BE2C (cell line): ENCODE measurements at places on chromosomes 5 and 9.
A peak's percentile ranks its signal among the peaks of the same experiment; 100 is the strongest.

- DNase-seq: no peak
Measured at GRCh38 chr5:52708463-52708862, 79.3 kb upstream of the ITGA1 start.

DNA sequence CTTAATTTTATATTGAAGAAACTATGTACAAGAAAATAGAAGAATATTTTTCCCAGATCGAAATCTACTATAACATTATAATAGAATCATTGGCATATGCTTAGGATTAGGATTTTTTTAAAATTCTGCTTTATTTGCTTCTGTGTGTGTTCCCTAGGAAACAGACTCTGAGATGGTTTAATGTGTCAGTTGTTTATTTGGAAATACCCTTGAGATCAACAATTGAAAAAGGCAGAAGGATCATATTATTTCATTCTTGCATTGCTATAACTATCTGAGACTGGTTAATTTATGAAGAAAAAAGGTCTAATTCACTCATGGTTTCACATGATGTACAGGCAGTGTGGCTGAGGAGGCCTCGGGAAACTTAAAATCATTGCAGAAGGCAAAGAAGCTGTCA lies 622.6 kb downstream of the PRR16 start:
- DNase-seq: no peak

- DNase-seq: no peak
Measured at GRCh38 chr9:110555551-110556331, 23.8 kb downstream of the SVEP1 start.

DNA sequence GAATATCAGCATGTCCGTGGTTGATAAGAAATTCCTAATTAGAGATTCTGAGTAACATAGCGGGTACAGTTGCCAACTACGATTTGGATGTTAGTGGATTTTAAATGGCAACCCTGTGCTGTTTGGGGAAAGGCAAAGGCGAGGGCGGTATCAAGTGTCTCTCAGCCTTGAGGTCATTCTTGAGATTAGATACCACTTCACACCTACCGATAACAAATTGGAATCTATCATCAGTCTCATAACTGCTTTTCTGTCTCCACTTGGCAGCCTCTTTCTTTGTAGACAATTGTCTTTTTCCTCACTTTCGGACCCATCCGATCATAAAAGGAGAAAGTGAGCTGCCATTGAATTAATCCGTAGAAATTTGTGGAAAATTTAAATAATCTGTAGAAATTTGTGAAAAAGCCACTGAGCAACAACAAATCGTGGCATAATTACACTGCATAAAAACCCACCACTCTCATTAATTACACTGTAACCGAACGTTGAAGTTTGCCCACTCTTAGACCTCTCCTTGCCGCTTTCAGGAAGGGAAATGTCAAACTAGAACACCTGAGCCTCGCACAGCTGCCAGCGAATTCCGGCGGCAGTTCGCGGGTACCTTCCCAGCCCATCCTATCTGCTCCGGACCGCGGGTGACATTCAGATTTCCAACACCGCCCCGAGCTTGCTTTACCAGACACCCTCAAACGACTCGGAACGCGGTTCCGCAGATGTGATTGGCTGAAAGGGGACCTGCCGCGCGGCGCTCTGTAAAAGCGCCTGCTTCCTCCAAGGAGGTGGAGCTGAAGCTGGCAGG lies 849 bp upstream of the RGMB start:
- DNase-seq: peak; percentile 90

- no peak for DNase-seq
Measured at GRCh38 chr9:135756576-135756975, 54.6 kb downstream of the KCNT1 start.

DNA sequence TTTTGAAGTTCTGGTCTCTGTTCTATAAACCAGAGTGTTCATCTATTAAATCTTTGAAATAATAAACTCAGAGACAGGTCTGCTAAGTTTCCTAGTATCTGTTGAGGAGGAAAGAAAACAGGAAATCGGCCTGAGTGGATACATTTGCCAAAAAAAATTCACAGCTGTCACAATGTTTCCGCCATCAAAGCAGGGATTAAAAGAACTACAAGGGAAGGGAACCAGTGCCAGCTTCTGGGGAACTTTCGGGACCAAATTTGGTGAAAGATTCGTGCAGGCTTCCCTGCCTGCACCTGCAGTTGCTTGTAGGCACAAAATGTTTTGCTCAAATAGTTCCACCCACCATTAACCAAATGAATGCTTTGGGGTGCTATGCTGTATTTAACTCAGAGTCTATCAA lies 267.5 kb downstream of the MSX2 start:
- no peak for DNase-seq

GRCh38 chr5:58967597-58968281 lies 384.9 kb downstream of the RAB3C start:
- DNase-seq: no peak

- DNase-seq: no peak
Measured at GRCh38 chr5:15566306-15566705, 66.3 kb downstream of the FBXL7 start.

DNA sequence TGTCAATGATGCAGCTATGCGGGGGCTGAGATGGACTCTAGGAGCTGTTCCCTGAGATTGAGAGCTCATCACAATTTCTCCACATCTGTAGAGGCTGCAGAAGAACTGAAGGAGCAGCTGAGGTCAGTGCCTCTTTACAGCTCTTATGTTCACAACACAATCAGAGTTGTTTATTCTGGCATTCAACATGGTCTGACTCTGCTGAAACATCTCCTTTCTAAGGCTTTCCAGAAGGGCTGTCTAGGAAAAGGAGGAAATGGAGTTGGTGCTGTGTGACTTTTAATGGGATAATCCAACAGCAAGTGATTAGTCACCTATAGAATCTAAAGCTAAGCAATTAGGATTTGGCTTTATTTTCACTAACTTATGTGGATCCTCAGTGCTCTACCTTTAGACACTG lies 6.0 kb downstream of the POU5F2 start:
- DNase-seq: no peak

DNA sequence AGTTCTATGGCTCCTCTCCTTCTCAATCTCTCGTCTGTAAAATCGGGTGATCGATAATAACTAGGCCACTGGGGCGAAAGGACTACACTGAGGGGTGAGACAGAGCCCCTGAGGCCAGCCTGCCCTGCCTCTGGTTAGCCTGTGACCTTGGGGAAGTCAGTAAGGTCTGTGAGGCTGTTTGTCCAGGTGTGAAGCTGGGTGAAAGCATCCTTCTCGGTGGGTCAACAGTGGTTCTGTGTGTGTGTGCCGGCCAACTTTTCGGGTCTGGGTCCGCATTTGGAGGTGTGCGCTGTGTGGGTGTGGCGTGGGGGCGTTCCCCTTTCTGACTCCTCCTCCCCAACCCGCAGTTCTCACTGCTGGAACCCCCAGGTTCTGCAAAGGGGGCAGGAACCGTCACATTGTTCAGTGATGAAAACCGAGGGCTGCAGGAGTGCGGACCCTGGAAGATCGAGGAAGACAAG lies 5.0 kb upstream of the RNF44 start:
- DNase-seq: no peak

DNA sequence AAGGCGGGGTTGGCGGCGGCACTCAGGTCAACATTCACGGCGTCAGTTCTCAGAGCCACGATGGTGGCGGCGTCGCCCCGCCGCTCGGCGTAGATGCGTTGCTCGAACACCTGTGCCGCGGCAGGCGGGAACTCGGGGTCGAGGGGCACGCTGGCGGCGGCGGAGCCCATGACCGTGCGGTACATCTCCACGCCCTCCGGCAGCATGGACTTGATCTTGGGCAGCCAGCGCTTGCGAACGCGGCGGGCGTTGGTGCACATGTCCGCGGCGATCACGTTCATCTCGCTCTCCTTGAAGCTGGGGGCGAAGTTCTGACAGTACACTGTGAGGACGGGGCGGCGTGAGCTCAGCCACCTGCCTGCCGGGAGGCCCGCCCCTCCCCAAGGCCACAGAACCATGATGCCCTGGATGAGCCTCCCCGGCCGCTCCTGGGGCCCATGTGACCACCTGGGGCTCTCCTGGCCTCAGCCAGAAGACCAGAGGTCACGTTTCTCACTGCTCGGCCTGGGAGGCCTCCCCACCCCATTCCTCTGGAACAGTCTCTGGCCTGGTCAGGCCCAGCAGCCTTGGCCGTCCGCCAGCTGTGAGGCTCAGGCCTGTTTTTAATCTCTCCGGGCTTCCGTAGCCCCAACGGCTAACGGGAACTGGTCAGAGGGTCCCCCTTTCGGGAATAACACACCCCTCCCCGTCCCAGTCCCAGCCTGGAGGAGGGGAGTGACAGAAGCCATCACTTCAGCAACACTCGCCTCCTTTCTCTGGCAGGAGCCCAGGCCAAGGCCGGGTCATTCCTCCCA lies 50.7 kb upstream of the UBAC1 start:
- peak; percentile 83 for DNase-seq

GRCh38 chr5:126847456-126847820 lies 70.5 kb downstream of the LMNB1 start:
- no peak for DNase-seq

GRCh38 chr9:4116723-4117460 lies 183.0 kb downstream of the GLIS3 start:
- no peak for DNase-seq

DNA sequence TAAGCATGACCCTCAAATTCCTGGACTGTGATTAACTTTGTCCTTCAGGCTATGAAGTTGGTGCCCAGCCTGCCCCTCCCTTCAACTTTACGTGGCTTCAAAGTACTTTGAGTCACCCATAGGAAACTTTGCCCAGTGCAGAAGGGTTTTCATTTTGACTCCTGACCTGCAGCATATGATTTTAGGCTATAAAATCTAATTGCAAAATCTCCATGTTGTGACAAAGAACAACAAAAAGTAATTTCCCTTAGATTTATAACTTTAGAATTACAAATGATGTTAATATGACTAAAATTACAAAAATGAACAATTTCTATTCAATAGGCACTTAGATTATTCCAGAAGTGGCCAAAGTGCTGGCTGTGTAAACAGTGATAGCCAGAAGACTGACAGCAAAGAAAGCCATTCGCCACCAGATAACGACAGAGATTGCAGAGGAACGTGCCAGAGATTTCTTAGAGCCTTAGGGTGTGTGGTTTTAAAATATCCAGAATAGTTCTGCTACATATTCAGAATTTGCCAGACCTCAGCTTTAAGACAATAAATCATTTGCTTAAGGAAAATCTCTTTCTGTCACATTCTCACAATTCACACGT lies 197.4 kb downstream of the SEMA5A start:
- no peak for DNase-seq

- peak; percentile 23 for DNase-seq
Measured at GRCh38 chr9:79300068-79300467, 271.7 kb upstream of the TLE4 start.

DNA sequence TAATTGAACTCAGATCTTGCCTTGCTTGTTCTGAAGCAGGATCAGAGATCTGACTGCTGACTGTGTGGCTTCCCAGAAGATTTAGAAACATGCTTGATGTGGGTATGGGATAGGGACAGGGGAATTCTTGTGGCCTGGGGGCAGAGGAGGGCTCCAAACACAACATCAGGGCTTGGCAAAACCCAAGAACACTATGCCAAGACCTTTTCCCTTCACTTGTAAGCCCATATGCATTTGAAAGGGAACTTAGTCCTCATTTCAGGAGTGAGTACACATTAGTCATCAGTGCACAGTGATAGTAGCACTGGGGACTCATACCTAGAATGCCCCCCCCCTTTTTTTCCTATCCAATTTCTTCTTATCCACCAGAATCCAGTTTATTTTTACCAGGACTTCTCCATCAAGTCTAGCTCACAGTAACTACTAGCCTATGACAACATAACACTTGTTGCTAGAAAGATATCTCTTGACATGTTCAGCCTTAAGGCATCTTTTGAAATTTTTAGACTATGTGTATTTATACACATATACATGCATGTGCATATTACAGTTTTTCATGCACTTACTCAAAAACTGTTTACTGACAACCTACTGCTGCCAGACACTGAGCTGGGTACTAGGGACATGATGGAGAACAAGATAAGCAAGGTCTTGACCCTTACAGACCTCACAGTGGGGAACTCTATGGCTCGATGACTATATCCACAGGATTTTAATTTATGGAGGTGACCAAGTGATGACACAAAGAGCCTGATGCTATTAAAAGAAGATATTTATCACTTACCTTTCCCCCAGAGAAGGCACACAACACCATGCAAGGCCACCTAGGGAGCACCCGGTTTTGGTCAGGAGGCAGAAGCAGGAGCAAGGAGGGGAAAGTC lies 158.3 kb upstream of the MAP3K1 start:
- DNase-seq: no peak

- DNase-seq: no peak
Measured at GRCh38 chr5:40960037-40960436, 50.7 kb downstream of the C7 start.

GRCh38 chr5:118775790-118776499 lies 212.4 kb downstream of the DTWD2 start:
- no peak for DNase-seq

DNA sequence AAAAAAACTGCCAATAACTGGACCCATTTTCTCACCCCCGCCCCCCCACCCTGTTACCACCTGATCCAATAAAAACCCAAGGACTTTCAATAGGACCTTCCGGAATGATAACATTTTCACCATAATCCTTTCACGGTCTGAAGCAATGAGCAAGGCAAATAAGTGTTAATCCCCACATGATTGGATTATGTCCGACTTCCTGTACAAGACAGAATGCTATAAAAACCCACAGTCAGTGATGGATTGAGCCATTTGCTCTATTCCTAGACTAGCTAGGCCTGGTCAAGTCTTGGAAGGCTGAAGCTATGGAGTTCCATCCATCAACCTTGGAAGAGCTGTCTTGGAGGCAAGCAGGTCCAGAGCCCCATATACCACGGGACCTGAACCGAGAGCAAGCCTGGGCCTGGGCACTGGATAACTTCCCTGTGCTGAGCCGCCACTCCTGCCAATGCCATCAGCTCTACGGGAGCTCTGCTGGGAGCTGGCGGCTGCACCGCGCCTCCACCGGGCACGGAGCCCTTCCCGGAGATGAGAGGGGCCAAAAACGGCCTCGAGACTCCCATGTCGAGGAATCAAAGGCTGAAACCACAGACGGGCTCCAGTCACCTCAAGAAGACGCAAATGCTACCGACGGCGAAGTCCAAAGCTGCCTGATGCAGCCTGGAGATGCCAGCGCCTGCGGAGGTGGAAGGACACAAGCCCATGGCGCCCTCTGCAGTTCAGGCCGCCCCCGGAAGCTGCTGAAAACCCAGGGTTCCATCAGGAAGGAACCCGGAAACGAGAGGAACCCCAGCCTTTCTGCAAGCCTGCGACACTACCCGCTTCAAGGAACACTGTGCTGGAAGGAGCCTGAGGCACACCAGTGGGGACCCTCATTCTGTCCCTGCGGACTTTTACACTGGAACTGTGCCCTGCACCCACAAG lies 69.2 kb downstream of the ANXA2R start:
- DNase-seq: no peak
